ENCODE measurements at places on chromosomes 7 and 10.

GRCh38 chr10:86509145-86509544, 12.4 kb downstream of the WAPL start:
- DNase-seq: no peak
- H3K4me1 ChIP-seq: peaks cover 44% of the 10 kb centered on the region
- peaks cover 28% of the 10 kb centered on the region for H3K36me3 ChIP-seq
- H3K27me3 ChIP-seq: no peaks in the 10 kb centered on the region

DNA sequence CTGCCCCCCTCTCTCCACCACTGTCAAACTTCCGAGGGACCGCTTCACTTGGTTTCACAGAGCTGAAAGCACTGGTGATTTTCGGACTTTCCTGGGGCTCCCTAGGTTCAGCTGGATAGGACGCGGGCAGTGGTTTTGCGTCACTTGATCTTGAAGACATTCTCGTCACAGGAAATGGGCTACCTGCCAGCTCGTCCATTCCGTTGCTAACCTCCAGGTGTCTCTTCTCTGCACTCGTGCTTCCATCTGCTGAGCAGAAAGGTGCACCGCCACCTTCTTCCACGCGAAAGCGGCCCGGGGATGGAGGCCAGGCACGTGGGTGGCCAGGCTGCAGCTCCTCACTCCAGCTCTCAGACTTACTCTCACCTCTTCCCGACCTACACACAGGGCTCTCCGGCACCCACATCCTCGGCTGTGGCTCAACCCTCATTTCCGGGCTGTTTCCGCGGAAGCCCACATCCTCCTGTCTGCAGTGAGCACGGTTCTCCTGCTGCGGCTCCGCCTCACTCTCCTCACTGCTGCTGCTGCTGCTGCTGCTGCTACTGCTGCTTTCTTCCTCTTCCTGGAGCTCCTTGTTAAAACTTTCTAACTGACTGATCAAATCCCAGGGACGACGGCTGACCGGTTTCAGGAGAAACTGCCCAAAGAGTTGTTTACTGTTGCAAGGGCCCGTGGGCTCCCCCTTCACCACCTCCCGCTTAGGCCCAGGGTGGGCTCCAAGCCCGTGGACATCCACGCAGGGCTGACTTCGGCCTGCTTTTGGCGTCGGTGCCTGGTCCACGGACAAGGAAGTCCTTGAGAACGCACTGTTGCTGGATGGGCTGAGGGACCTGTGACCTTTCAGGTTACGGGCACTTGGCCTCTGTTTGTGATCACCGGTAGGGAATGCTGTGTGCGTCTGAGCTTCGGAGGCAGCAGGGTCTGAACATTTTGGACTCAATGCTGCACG, 32.1 kb downstream of the JCAD start:
- H3K4me1 ChIP-seq: peaks cover 36% of the 10 kb centered on the region
- peak overlapping the region; percentile 65 for H3K4me3 ChIP-seq
- no peaks in the 10 kb centered on the region for H3K36me3 ChIP-seq
- peak; percentile 95 for DNase-seq
- H3K27me3 ChIP-seq: peaks cover 39% of the 10 kb centered on the region
- peak overlapping the region; percentile 82 for H3K27ac ChIP-seq

DNA sequence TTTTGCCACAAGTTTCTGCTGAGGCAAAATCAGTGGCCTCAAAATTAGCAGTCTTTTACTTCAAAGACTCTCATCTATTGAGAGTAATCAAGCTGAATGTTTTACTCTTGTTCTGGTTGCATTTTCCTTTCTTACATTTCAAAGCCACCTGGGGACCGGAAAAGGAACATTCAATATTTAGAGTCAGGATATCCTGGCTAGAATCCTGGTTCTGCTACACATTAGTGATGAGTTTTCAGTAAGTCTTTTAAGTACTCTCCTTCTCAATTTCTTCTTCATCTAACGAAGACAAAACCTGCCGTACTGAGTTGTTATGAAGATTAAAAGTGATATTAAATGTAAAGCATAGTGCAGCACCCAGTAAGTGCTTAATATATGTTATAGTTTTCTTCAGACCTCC, 52.5 kb downstream of the LAMB4 start:
- H3K4me1 ChIP-seq: no peaks in the 10 kb centered on the region
- H3K27me3 ChIP-seq: peaks cover 2% of the 10 kb centered on the region
- DNase-seq: no peak

DNA sequence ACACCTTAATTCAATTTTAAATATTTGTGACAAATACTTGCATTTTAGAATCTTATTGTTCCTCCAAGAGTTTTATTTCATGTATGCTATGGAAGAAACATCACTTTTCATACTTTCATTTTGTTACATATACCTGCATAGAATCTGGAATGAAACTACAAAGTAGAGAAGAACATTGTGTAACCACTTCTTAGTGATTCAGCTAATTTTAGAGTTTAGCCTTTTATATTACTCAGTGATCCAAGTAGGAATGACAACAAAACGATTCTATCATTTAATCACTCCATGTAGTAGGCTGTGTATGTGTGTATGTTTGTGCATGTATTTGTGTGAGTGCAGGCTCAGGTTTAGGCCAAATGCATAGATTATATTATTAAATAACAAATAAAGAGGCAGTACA, 14.4 kb upstream of the SEMA3A start:
- no peak overlapping the region for H3K4me3 ChIP-seq
- no peaks in the 10 kb centered on the region for H3K4me1 ChIP-seq
- no peak for DNase-seq
